ENCODE measurements at places on chromosomes 7 and 10. TPM values are rescaled to one million over a fixed set of nuclear protein-coding genes. Genes with fewer than 3 reads are reported as not detected.

TCAF2 gene
- 0.41 TPM for total RNA-seq

IQCE gene
- 14.4 TPM for total RNA-seq

AKR1C3 gene
- 1,217 TPM for total RNA-seq

SRGN gene
- total RNA-seq = 61.5 TPM
